ENCODE measurements at places on chromosomes 7 and 10. TPM values are rescaled to one million over a fixed set of nuclear protein-coding genes. Genes with fewer than 3 reads are reported as not detected.

- no peak for DNase-seq
Measured at GRCh38 chr10:120940299-120940900, 89.2 kb downstream of the WDR11 start.

GRCh38 chr10:63407136-63407662, 58.6 kb downstream of the JMJD1C start:
- no peak for DNase-seq

GRCh38 chr10:80684259-80684658, 146.6 kb downstream of the SH2D4B start:
- no peak for DNase-seq

The GNAT3 gene
- not detected for total RNA-seq

The TPK1 gene
- total RNA-seq, result 3.3 TPM
